ENCODE measurements at places on chromosomes 11 and 22.

DNA sequence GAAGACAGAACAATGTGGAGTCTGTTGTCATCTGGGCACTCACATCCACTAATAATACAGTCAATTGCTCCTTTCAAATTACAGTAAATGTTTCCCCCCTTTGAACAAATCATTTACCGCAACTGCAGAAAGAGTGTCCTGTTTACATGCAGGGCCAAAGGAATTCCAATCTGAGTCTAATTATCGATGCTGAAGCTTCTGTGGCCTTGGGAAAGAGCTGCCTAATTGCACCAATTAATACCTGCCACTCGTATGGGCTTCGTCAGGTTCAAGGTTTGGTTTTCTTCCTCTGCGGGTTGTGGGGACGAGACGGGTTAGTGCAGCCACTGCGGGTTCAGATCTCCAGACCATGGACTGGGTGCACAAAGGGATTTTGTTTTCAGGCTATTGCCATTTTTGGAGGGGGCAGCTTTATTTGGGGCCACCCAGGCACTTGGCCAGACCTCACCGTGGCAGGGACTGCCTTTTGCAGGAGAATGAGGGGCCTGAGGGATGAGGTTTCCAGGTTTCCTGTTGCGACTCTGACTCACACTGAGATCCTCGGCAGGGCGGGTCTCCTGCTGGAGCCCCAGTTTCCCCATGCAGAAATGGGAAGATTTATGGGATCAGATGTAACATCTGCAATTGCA lies 147.6 kb downstream of the MIAT start:
- no peak for DNase-seq

- DNase-seq = no peak
Measured at GRCh38 chr22:44026066-44026629, 2.0 kb downstream of the PARVB start.

DNA sequence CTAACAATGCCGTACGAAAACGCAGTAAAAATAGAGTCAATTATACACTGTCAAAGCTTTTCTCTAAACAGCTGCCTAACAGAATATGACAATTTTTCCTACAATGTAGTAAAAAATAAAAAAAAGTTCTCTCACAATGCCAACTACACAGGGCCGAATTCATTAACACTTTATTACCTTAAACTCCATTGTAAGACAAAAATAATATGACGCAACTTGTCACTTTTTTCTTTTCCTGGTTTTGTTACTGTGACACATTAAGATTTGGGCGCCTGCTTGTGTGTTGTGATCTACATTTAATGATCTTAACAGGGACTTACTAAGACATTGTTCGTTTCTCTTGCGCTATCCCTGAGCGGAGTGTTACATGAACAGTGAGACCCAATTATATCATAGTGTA lies 204.1 kb downstream of the INSC start:
- DNase-seq = no peak

DNA sequence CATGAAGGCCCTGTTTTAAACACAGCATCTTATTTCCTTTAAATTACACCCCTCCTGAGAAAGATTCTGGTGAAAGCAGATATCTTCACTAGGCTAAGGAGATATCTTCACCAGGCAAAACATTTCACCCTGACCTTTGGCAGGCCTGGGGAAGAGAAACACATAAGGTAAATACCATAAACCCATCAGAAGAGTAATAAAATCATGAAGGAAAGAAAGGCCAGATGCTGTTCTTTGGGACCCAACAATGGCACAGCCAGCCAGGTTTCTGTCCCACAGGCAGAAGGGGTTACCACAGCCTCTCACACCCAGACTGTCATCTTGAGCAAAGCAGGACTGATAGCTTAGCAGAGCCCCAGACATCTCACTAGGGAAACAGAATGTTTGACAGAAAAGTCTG lies 125.4 kb downstream of the CCDC34 start:
- no peak for DNase-seq

- no peak for DNase-seq
Measured at GRCh38 chr11:83401506-83402225, 115.5 kb upstream of the CCDC90B start.

GRCh38 chr11:77039491-77040400 lies 5.5 kb downstream of the B3GNT6 start:
- no peak for DNase-seq

DNA sequence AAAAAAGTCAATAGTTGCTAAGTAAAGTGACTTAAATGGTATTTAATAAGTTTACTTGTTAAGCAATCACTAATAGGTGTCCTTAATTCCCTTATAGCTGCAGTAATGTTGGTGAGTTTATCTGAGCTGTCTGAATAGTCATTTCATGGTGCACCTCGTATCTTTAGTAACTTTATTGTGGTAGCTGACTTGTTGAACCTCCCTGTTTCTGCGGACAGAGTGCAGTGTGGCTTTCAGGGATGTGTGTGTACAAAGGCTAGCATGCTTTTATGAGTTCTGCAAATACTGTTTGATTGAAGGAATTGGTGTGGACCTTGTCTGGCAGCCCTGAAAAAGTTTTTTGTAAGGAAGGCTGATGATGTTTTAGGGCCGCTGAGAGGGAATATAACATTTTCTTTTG lies 2.6 kb downstream of the ZNRF3 start:
- no peak for DNase-seq

DNA sequence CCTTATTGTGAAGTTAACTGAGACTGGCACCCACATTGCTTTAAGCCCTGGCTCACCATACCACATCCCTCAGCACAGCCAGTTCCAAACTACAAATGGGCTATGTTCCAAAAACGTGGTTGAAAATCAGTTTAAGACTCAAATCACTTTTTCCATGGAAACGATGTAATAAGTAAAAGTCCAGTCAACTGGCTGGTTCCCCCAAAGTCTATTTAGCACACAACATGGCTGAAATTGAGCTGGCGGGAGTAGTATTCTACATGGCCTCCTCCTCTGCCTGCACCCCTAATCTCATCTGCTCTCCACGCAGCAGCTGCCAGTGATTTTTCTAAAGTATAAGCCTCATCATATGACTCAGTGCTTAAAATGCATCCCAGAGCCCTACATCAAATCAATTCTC lies 40.9 kb upstream of the BIRC3 start:
- DNase-seq = no peak

DNA sequence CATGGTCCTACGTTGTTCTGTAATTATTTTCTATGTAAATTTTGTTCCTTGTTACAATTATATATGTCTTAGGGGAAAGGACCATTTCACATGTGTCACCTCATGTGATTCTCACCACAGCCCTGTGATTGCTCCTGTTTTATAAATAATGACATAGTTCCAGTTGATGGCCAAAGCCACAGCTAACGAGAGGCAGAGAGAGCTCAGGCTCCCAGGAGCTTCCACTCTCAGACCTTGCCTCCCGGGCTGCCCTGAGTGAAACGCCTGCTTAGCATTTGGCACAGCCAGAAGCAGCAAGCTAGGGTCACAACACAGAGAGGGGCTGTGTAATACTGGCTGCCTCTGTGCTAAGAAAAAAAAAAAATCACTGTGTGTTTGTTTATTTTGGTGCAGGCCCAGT lies 5.9 kb downstream of the TMEM121B start:
- no peak for DNase-seq

GRCh38 chr11:13316528-13316961 lies 39.0 kb downstream of the BMAL1 start:
- DNase-seq = no peak

DNA sequence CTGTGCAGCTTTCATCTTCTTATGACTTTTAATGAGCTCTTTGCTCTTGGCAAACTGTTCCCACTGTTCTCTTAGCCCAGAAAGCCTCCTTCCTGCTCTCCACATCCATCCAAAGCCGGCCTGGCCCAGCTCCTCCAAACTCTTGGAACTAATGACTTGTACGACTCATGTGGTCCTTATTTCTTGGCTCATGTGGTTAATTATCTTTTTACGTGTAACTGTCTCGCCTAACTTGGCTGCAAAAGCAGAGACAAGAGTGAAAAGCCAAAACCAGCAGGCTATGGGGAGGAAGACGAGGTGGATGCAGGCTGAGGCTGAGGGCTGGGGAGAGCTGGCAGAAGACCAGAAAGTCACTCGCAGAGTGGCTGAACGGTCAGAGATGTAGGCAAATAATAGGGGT lies 5.5 kb downstream of the CSNK2A3 start:
- DNase-seq = no peak

- no peak for DNase-seq
Measured at GRCh38 chr11:128318856-128319474, 268.4 kb downstream of the ETS1 start.

DNA sequence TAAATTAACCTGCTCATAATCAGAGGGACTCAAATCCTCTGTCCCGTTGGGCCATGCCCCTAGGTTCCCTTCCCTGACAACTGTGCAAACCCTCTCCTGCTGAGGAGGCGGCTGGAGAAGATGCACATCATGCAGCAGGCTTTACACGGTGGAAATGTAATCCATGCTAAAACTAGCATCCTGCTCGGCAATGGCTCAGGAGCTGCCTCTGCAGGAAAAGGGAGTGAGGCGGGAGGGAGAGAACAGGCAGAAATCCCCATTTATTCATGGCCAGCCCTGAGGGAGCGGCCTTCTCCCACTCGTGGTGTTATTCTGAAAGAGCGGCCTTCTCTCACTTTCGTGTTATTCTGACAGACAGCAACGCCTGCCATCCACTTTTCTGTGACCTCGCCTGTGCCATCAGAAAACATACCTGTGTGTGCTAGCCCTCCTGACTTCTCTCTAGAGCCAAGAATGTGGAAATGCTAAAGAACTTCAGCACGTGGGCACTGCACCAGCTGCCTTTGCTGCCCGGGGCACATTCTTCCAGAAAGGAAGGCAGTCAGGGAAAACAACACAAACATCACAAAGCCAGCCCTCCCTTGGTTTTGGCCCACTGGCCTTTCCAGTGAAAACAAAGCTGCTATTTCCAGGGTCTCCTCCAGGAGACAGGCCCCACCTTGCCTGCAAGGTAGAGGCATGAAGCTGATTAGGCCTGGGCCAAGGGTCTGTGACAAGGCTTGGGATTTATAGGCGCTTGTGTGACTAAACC lies 62.9 kb upstream of the BID start:
- DNase-seq = no peak

GRCh38 chr22:27982630-27983180 lies 63.6 kb upstream of the PITPNB start:
- no peak for DNase-seq

- no peak for DNase-seq
Measured at GRCh38 chr11:122441666-122442035, 213.9 kb upstream of the UBASH3B start.
